Memory B cell (primary cell): ENCODE measurements at places on chromosomes 6 and 20.

DNA sequence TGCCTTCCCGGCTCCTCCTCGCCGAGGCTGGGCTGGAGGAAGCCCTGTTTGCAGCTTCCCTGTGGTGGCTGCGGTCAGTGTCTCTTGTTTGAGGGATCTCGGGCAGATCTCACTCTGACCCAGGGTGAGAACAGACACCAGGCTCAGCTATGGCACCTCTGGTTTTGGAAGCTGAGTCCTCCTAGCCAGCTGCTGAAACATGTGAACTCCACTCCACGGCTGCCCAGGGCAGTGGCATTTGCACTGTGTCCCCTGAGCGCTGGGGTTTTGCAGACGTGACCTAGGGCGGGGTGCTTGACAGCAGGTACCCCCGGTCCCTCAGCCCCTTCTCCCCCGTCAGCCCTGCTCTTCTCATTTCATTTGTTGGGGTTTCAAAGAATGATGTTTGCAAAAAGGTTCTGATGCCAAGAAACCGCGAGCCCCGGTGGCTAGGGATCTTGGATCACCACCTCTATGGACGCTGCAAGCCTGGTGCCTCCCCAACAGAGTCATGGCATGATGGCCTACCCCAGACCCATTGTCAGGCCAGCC is 55.0 kb upstream of the DACT2 start:
- H3K4me3 ChIP-seq, result no peak overlapping the region
- H3K27ac ChIP-seq, result no peak overlapping the region
- no peaks in the 10 kb centered on the region for H3K36me3 ChIP-seq
- no peaks in the 10 kb centered on the region for H3K27me3 ChIP-seq

GRCh38 chr6:138222901-138223546 is 4.7 kb upstream of the PBOV1 start:
- no peaks in the 10 kb centered on the region for H3K36me3 ChIP-seq
- peaks cover 8% of the 10 kb centered on the region for H3K27me3 ChIP-seq
- no peak overlapping the region for H3K4me3 ChIP-seq
- DNase-seq, result no peak
- H3K4me1 ChIP-seq, result no peaks in the 10 kb centered on the region

GRCh38 chr6:155317186-155317585 is 2.9 kb upstream of the TFB1M start:
- H3K27me3 ChIP-seq, result no peaks in the 10 kb centered on the region
- DNase-seq, result no peak
- H3K4me1 ChIP-seq, result peaks cover 17% of the 10 kb centered on the region
- peaks cover 1% of the 10 kb centered on the region for H3K36me3 ChIP-seq
- H3K4me3 ChIP-seq, result no peak overlapping the region
- no peak overlapping the region for H3K27ac ChIP-seq

DNA sequence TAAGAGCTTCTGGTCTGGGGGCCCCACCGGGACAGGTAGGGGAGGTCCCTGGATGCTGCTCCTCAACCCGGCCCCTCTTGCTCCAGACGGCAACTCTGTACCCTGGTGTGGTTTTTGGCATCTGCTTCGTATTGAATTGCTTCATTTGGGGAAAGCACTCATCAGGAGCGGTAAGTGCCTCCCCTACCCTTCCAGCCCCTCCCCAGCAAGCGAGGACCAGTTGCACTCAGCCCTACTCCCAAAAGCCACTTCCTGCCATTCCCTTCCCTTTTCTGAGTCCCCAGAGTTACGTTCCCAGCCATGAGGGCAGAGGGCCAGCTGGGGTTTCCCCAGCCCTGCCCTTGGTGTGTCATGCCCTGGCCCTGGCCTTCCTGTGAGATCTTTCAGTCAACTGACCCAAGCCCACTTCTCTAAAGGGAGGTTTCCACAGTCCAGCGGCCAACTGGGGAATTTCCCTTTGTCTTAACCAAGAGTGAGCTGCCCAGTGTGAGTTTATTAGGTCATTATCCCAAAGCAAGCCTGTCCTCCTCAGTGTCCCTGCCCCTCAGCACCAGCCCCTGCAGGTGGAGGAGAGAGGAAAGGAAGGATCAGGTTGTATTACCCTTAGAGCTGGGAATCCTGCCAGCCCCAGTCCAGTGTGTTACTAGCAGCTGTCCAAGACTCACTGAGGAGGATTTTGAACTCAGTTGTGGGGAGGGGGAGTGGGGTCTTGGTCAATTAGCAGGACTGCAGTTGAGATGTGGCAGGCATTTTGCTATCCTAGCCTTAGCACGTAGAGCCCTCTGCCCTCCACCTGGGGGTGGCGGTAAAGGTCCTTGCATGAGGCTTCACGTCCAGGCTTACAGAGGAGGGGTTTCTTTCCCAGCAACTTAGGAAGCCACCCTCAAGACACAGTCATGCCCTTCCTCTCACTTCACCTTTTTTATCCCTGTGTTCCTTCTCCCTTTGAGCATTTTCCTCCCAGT is 45.8 kb downstream of the TM9SF4 start:
- H3K36me3 ChIP-seq, result peaks cover 27% of the 10 kb centered on the region
- H3K27ac ChIP-seq, result no peak overlapping the region
- no peaks in the 10 kb centered on the region for H3K4me1 ChIP-seq
- H3K4me3 ChIP-seq, result no peak overlapping the region
- DNase-seq, result no peak

DNA sequence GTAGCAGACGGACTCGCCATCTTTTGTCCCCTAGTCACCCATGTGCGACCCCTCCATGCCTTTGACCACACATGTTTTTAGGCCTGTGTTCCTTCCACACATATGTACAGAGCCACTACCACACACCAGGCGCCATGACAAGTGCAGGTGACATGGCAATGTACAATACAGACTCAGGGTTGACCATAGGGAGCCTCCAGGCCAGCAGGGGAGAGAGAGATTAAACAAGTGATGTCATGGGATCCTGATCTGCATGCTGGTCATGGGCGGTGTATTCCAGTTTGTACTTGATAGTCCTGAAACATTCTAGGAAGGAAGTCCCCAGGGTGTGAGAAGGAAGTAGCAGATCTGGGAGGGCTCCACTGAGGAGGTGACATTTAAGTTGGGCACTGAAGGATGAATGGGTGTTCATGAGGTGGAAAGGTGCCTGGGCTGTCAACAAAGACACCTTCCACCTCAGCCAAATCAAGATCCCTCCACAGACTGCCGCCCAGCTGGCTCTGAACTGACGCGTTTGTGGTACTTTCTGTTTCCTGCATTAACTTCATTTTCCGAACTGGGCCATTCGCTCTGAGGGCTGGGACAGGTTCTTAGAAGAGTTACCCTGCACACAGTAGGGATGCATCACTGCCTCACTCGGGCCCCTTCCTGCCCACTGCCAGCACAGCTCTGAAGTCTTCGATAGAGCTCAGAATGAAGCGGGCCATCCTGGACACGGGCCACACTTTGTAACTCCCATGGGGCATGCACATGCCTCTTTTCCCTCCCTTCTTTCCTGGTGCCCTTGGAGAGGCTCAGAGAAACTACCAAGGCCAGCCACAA is 94.0 kb downstream of the NOL4L start:
- no peak for DNase-seq
- no peak overlapping the region for H3K4me3 ChIP-seq
- peaks cover 3% of the 10 kb centered on the region for H3K4me1 ChIP-seq
- peaks cover 1% of the 10 kb centered on the region for H3K27me3 ChIP-seq

DNA sequence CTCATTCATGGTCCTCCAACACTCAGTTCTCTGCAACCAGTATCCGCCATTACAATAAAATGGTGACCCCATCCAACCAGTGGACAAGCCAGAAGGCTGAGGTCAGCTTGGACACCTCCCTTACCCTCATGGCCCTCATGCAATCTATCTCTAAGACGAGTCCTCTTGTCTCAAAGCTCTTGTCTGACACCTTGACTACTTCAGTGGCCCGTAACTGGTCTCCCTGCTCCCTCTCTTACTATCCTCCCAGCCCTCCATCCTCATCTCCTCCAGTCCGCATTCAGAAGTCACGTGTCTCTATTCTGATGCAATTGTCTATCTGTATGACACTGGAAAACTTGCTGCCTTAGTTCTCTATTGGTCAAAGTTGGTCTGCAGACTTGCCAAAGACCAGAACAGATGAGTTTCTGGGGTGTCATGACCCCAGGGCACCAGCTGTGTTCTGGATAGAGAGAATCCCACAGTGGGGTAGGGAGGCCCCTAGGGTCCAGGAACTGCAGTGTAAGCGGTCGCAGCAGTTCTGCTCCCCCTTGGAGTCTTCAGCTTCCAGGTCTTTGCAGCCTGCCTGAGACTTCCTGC is 59.6 kb upstream of the RNF24 start:
- H3K4me3 ChIP-seq, result no peak overlapping the region
- no peaks in the 10 kb centered on the region for H3K4me1 ChIP-seq
- DNase-seq, result no peak
- H3K36me3 ChIP-seq, result no peaks in the 10 kb centered on the region
- peaks cover 14% of the 10 kb centered on the region for H3K27me3 ChIP-seq

- H3K4me1 ChIP-seq, result no peaks in the 10 kb centered on the region
- no peak for DNase-seq
- H3K36me3 ChIP-seq, result no peaks in the 10 kb centered on the region
- H3K27me3 ChIP-seq, result no peaks in the 10 kb centered on the region
- no peak overlapping the region for H3K4me3 ChIP-seq
Measured at GRCh38 chr6:78089531-78089930, 436.7 kb downstream of the MEI4 start.

DNA sequence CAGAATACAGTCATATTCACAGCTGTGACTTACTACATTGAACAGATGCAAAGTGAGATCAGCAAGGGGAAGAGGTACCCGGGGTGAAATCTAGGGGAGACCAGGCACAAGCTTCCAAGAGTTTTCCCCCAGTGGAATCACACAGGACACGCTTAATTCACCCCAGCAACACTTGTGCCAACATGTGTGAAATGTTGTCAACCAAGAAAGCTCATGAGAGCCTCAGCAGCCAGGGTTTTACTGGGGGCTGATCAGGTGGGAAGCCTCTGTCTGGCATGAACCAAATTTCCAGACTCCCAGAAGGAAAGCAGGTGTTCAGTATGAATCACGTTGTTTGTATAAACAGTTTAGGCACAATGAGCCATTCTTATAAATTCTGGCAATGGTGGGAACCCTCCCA is 6.9 kb upstream of the RTF2 start:
- no peaks in the 10 kb centered on the region for H3K27me3 ChIP-seq
- H3K36me3 ChIP-seq, result no peaks in the 10 kb centered on the region
- H3K4me3 ChIP-seq, result no peak overlapping the region
- H3K4me1 ChIP-seq, result peaks cover 2% of the 10 kb centered on the region
- no peak overlapping the region for H3K27ac ChIP-seq

DNA sequence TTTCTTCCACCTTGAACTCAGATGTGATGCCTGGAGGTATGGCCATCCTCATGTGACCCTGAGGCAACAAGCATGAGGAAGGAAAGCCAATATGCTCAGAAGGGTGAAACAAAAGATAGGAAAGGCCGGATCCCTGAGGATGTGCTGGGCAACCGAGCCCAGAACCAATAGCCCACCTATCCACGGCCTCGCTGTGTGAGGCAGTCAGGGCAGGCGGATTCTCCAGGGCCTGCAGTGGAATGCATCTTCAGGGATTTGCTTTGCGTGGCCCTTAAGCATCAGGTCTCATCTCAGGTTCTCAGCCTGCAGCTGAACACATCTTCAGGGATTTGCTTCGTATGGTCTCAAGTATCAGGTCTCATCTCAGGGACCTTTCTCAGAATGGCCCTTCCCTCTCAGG is 139.8 kb downstream of the ANKRD60 start:
- no peaks in the 10 kb centered on the region for H3K36me3 ChIP-seq
- no peak overlapping the region for H3K4me3 ChIP-seq
- no peaks in the 10 kb centered on the region for H3K4me1 ChIP-seq
- no peak for DNase-seq
- H3K27ac ChIP-seq, result no peak overlapping the region

DNA sequence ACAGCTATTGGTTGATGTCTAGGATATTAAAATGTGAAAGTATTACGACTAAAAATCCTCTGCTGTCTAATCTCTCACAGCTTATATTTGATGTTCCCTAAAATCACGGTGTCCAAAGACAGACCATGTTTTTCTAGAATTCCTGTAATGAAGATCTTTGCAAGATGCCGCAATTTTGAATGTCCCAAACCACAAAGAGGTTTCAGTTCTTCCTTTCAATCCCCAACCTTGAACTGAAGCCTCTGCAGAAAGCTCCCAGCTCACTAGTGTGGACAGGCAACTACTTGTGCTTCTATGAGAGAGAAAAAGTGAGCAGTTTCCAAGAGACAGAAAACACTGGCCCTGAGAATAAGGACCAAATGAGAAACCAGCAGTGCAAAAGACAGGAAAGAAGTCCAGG is 370.1 kb downstream of the FOXA2 start:
- H3K27ac ChIP-seq, result no peak overlapping the region
- no peaks in the 10 kb centered on the region for H3K27me3 ChIP-seq
- H3K4me1 ChIP-seq, result peaks cover 3% of the 10 kb centered on the region
- DNase-seq, result no peak
- no peaks in the 10 kb centered on the region for H3K36me3 ChIP-seq
- no peak overlapping the region for H3K4me3 ChIP-seq

- peaks cover 6% of the 10 kb centered on the region for H3K4me1 ChIP-seq
- H3K27ac ChIP-seq, result peak overlapping the region; percentile 40
- DNase-seq, result peak; percentile 14
- peaks cover 13% of the 10 kb centered on the region for H3K27me3 ChIP-seq
- H3K36me3 ChIP-seq, result peaks cover 2% of the 10 kb centered on the region
Measured at GRCh38 chr6:39530201-39530759, 194.9 kb downstream of the KIF6 start.

GRCh38 chr6:106098383-106099234 is 12.5 kb downstream of the PRDM1 start:
- peak overlapping the region; percentile 93 for H3K4me3 ChIP-seq
- DNase-seq, result peak; percentile 32
- peaks cover 51% of the 10 kb centered on the region for H3K4me1 ChIP-seq
- H3K27me3 ChIP-seq, result no peaks in the 10 kb centered on the region

DNA sequence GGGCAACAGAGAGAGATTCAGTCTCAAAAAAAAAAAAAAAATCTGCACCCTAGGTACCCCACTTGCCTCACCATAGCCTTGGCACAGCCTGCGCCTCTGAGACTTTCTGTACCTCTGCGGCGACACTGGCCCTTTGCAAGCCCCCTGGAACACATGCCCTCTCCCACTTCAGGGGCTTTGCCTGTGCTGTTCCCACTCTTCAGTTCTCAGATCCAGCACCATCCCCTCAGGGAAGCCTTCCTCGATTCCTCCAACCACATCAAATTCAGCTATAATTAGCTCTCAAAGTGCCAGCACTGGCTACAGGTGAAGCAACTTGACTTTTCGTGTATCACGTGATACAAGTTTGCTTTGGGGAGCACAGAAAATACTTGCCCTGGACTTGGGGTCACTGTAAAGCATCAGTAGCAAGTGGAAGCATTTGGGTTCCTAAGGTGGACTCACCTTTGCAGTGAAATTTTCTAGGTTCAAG is 2.1 kb upstream of the UBE2V1 start:
- no peak for DNase-seq
- H3K36me3 ChIP-seq, result no peaks in the 10 kb centered on the region
- peaks cover 39% of the 10 kb centered on the region for H3K4me1 ChIP-seq
- no peaks in the 10 kb centered on the region for H3K27me3 ChIP-seq
- H3K27ac ChIP-seq, result peak overlapping the region; percentile 88
